Activated CD4-positive, alpha-beta T cell treated with anti-CD3 and anti-CD28 coated beads, Interleukin-2, amount 50 U/mL, for 24 hours (primary cell): ENCODE measurements at places on chromosomes 13 and 19.

DNA sequence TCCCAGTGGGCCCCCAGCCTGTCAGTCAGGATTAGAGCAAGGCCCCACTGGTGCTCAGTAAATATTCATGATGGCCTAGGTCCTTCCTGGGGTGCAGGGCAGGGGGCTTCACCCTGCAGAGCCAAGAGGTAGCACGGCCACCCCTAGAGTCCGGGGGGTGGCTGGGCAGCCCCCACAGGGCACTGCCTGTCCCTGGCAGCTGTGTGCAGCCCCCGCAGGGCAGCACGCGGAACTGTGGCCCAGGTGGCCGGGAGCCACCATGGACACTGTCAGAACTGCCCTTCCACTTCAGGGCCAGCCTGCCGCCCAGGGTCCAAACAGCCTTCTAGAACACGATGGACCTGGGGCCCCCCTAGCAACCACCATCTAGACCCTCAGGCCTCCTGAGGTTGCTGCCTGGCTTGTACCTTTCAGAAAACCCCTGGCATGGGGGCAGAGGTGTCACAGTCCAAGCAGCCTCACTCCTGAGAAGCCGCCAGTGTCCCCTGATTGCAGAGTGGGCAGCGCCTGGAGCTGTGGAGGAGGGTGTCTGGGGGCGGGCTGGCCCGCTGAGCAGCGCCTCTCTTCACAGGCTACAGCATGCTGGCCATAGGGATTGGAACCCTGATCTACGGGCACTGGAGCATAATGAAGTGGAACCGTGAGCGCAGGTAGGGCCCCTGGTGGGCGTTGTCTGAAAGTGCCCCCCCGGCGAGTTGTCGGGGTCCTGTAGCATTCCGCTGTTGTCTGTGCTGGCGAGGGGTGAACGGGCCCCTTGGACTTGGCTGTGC lies 2.9 kb upstream of the YJEFN3 start:
- no peak for DNase-seq

DNA sequence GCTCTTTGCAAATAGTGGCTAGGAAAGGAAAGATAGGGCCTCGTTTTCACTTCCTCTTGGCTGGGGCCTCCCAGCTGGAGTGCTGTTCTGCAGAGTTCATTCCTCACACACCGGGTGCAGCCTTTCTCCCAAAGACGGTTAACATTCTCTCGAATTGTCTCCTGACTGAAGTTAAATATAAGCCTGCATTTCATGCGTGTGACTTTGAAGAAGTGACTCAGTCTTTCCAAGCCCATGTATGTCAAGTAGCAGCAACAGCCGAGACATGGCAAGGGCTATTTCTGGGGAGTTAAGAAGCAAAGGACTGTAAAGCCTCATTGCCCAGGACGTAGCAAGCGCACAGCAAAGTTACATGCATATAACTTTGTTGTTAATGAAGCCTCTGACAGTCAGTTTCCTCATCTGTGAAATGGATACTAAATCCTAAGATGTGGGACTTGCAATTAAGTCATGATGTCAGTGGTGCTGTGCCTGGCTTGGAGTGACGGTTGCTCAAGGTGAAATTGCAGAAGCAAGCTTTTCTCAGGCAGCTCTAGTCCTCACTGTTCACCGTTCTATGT lies 502.4 kb downstream of the MYO16 start:
- no peak for DNase-seq

- DNase-seq: no peak
Measured at GRCh38 chr13:106522898-106523525, 12.4 kb downstream of the EFNB2 start.

GRCh38 chr13:62093984-62094780 lies 678.5 kb upstream of the PCDH20 start:
- DNase-seq: no peak

GRCh38 chr13:94968040-94968756 lies 255.9 kb upstream of the SOX21 start:
- no peak for DNase-seq

DNA sequence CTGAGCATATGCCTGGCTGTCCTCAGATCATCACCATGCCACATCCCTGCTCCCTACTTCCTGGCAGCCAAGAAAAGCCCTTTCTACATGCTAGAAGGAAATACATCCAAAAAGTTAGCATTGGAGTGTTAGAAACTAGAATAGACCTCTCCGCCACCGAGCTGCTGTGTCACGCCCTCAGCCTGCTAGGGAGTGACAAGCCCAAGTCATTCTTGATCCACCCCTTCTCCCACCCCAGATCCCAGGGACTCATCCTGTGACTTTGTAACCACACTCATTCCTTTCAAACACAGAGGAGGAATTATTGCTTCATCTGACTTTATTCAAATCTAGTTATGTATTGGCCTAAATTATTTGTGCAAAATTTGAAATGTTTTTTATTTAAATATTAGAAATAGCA lies 45.3 kb downstream of the POLR1D start:
- DNase-seq: no peak

- DNase-seq: no peak
Measured at GRCh38 chr13:112103961-112104880, 37.3 kb downstream of the SOX1 start.

DNA sequence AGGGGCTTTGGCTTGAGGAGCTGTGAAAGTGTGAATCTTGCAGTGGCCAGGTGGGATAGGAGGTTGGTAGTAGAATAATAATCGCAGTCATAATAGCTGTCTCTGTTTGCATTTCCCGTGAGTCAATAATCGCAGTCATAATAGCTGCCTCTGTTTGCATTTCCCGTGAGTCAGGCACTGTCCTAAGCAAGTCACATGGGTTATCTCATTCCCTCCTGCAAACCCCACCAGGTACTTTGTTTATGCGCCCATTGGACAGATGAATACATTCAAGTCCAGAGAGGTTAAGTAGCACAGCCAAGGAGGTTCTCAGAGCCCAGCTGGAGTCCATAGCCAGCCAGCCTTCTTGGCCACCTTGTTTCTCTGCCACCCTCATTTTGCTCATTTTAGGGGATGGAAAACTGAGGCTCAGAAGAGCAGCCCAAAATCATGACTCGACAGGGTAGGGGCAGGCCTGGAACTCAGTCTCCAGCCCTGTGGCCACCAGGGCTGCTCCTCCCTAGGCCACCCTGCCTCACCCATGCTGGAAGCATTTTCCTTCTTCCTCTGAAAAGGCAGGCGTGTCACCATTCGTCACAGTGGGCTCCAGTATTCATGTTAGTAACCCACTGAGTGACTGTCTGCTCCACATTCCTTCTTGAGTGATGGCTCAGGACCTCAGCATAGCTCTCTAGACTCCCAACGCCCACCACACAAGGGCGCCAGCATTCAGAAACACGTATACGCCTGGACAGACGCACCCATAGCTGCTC lies 206.2 kb downstream of the URI1 start:
- no peak for DNase-seq

GRCh38 chr13:35914662-35915061 lies 216.5 kb downstream of the DCLK1 start:
- no peak for DNase-seq

- no peak for DNase-seq
Measured at GRCh38 chr19:2661615-2662014, 40.9 kb downstream of the GNG7 start.

- DNase-seq: no peak
Measured at GRCh38 chr13:43390619-43391018, 367.2 kb downstream of the DNAJC15 start.

GRCh38 chr13:22776394-22777186 lies 404.2 kb upstream of the SGCG start:
- no peak for DNase-seq

DNA sequence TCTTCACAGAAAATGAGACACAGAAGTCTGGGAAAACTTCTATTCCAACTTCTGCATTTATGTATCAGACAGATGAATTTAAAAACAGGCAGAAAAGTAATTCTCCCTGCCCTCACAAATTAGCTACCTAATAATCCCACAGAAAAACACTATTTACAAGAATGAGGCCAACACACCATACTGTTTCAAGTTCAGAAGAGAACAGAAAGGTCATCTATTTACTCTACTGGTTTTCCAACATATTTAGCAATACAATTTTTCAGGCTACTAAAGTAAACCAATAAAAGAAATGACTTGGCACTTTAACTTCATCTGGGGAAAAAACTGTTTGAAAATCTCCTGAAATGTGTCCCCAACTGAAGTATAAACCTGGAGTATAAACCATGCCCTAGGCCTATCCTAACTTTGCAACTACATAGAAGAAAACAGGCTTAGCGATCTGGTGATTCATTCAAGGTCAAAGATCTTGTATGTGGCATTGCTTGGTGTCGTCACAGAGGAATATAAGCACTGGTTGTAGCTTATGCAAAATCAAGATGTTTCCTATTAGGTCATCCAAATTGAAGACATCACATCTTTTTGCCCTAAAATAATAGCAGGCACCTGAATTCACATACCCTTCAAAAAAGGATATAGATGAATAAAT lies 20.1 kb upstream of the EBPL start:
- no peak for DNase-seq

DNA sequence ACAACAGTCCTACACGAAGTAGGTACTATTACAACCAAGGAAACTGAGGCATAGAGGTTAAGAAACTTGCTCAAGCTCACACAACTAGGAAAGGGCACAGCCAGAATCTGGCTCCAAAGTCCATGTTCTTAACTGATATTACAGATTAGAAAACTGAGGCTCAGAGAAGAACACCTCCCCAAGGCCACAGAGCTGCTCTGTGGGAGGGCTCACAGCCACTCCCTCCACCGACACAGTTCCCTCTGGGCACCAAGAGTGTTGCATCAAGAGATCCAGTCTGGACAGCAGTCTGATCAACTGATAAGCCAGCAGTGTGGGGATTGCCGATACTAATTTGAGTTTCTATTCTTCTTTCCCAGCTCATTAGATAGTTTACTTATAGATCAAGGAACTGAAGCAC lies 29.5 kb downstream of the SLC15A1 start:
- DNase-seq: no peak

DNA sequence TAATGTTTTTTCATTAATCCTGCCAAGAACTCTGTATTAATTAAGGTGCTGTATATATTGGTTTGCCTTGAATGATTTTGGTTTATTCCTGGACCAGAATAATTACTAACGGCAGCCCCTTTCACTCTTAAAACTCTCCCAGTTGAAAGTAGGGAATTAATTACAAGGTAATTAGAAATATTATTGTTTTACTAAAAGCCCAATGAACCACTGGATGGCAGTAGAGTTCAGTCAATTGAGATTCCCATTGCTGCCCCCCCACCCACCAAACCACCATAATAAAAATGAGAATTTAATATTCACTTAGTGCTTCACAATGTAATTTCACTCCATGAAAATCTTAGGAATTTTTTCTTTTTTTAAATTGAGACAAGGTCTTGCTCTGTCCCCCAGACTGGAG lies 13.7 kb downstream of the WBP4 start:
- no peak for DNase-seq

- DNase-seq: no peak
Measured at GRCh38 chr13:25971047-25971446, 80.8 kb downstream of the SHISA2 start.

DNA sequence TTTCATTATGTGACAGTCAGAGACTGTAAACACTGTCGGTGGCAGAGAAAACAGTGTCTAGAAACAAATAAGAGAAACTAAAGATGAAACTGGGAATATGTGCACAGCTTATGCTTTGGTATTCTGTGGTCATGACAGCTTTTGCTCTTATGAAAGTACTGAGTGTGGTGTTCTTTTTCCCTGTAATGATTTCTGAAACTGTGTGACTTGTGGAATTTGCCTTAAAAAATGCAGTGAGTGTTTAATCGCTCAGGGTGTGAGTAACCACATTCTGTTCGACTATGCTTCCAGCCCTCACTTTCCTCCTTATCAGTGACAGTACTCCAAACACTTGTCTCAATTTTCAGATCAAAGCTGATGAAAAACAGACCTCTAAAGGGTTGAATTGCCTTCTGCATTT lies 66.9 kb upstream of the DIAPH3 start:
- no peak for DNase-seq

DNA sequence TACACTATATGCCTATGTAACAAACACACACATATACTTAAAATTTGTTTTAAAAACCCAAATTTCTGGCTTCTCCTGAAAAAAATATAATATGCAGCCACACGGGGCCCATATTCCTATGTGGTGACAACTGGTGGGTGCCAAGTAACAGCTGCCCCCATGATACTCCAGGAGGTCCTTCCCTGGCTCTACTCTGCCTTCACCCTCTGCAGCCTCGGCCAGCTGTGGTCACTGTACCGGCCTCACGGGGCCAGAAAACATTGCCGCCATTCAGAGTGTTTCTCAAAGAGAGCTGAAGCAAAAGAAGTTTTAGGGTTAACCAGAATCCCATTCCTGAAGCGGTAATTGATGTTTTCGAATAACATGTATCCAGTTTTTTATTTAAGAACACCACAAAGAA lies 32.6 kb upstream of the POP4 start:
- no peak for DNase-seq

- DNase-seq: no peak
Measured at GRCh38 chr13:94784066-94784465, 71.7 kb upstream of the SOX21 start.
